ENCODE measurements at places on chromosomes 1 and 21.
A peak's percentile ranks its signal among the peaks of the same experiment; 100 is the strongest.

GRCh38 chr1:232059726-232060374, 433.3 kb downstream of the DISC1 start:
- DNase-seq: peak; percentile 53

DNA sequence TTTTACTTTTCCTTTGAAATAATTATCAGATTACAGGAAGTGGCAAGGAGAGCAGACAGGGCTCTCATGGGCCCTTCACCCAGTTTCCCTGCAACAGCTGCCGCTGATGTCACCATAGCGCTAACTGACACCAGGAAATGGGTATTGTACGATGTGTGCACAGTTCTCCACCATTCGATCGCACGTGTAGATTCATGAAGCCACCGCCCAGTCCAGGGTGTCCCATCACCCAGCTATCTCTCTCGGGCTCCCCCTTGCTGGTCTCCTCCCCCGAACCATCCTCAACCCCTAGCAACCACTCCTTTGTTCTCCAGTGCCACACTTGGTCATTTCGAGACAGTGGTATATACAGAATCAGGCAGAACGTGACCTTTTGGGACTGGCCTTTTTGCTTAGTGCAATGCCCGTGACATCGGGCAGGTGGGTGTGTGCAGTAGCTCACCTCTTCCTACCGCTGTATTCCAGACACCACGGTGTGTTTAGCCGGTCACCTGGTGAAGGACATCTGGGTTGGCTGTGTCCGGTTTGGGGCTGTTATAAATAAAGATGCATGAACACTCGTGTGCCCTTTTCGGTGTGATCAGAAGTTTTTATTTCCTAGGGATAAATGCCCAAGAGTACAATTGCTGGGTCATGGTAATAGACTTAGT, 118.4 kb downstream of the CRYAA start:
- DNase-seq: peak; percentile 50

- DNase-seq: no peak
These were observed 200.0 kb downstream of the TOMM20 start for GRCh38 chr1:234928642-234929041.

GRCh38 chr1:3809680-3810079, 13.4 kb upstream of the LRRC47 start:
- DNase-seq: no peak

- no peak for DNase-seq
These were observed 7.6 kb downstream of the DHRS3 start for GRCh38 chr1:12610305-12610935.

- DNase-seq: peak; percentile 71
These were observed 16.6 kb upstream of the EYA3 start for GRCh38 chr1:28104866-28105467.

DNA sequence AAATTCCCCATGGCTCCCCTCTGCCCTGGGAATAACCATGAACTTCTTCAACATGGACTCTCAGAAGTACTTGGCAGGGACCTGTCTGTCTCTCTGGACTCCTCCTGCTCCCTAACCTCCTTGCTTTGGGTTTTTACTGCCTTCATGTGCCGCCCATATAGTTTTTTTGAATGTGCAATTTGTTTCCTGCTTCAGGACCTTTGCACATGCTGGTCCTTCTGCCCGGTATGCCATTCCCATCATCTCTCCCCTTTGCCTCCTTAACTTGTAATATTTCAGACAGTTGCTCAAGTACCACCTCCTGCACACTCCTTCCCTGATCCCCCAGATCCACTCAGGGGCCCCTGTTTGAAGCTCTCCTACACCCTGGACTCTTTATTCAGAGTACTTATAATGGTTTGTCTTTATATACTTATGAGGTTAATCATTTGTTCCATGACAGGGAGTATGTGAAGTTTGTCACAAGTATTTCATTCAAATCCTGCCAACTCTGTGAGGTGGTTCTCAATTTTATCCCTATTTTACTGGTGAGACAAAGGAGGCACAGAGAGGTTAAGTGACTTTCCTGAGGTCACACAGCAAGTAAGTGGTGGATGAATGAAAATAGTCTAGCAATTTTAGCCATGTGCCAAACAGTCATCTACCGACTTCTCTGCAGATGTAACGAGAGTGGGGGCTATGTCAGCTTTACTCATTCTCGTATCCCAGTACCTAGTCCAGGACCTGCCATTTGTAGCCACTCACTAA, 180.7 kb downstream of the TRABD2B start:
- DNase-seq: no peak

GRCh38 chr1:219419065-219419464, 193.8 kb downstream of the ZC3H11B start:
- no peak for DNase-seq

Data from NCI-H774 (cell line).